Foreskin keratinocyte (primary cell): ENCODE measurements at places on chromosomes 16 and 17.
A peak's percentile ranks its signal among the peaks of the same experiment; 100 is the strongest.

- DNase-seq: no peak
Observed at GRCh38 chr16:21650521-21650920, 1.9 kb downstream of the IGSF6 start.

GRCh38 chr17:3915995-3916696 is at the start of gene P2RX1:
Gene P2RX1, minus strand, starts transcription at chr17:3916465. Its CDS starts 240 bp downstream, at chr17:3916225.
- DNase-seq: no peak

DNA sequence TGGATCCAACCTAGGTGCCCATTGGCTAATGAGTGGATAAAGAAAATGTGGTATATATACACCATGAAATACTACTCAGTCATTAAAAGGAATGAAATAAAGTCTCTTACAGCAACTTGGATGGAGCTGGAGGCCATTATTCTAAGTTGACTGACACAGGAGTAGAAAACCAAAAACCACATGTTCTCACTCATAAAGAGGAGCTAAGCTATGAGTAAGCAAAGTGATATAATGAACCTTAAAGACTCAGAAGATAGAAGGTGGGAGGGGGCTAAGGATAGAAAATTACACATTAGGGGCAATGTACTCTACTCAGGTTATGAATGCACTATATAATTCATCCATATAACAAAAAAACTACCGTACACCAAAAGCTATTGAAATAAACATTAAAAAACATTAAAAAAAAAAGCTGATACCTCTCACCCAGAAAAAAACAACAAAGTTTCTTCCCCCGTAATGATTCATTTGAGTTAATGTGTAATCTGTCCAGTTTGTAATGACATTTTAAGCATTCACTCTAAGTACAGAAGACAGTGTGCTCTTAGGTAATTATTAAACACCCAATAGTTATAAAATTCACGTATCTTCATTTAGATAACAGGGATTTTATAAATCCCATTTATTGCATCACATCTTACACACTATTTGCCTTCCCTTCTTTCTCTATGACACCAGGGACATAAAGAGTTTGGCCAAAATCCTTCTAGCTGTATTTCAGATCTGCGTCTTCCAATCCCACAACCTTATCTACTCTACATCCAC is 941.5 kb downstream of the CDH11 start:
- no peak for DNase-seq

GRCh38 chr17:78418326-78419026 is 40.0 kb downstream of the PGS1 start:
- no peak for DNase-seq

- no peak for DNase-seq
Observed at GRCh38 chr16:17526956-17527937, 56.5 kb upstream of the XYLT1 start.

DNA sequence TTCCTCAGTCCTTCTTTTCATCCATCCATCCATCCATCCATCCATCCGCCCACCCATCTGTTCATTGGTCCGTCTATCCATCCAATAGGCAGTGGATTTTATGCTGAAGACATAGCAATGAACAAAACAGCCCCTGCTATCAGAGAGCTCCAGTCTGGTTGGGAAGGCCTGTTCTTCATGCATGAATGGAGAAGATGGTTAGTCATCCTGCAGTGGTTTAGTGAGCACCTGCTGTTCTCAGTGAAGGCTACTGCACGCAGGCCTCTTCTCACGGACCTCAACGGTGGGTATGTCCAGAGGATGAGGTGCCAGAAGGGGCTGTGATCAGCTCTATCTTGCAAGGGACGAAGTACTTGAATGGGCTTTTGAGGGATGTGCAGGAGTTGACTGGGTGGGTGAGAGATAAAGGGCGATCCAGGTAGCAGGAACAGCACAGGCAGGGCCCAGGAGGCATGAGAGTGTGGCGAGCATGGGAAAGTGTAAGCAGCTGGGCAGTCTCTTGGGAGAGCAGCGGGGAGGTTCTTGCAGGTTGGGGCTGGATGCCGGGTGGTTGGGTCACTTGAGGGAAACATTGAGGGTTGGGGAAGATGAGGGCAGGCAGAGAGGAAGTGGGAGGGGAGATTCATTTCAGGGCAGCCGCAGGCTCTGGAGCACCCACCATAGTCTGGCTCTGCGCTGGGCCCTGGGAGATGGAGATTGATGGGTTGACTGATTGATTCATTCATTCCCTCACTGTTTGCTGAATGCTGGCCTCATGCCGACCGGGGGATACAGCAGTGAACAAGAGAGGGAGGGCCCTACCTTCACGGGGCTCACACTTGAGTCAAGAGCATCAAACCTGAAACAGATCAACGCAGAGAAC is 115.0 kb upstream of the CIBAR2 start:
- DNase-seq: no peak

GRCh38 chr17:75155191-75155601 is 884 bp upstream of the JPT1 start:
- DNase-seq: peak; percentile 93

GRCh38 chr16:80258407-80258806 is 282.4 kb upstream of the DYNLRB2 start:
- DNase-seq: no peak

DNA sequence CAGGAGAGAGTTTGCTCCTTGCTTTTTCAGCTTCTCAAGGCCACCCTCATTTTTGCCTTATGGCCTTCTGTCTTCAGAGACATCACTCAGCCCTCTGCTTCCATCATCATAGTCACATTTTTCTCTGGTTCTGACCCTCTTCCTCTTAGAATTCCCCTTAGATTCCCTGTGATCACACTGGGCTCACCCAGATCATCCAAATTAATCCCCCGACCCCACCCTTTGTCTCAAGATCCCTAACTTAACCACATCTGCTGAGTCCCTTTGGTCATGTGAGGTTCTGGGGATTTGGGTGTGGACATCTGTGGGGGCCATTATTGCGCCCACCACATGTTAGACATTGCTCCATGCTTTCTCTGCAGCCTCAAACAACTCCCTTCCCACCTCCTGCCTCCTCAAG is 323.4 kb downstream of the CPPED1 start:
- no peak for DNase-seq

DNA sequence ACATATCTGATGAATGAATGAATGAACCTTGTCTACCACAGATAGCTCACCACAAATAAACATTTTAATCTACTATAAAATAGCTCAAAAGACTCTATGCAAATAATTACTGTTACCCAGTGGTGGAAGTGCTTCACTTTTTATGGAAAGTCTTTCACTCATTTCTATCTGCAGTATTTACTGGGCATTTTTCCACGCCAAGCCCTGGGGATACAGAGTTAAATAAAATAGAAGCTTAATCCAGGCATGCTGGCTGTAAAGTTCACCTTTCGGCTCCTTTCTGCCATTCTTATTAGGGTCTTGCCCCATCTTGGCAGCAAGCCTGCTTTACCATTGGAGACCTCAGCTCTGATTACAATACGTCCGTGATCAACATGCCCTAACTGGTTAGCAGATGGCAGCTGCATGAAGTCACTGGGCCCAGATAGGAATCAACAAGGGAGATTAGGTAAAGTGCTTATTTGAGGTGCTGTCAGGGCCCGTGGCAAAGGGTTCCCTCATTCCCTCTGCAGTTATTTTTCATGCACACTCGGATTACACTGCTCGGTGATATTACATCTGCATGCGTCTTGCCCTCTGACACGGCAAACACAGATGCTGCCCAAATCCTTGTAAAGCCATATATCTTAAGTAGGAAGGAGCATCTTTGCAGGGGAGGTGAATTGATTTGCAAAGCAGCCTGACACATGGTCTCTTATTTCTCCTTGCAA is 648.9 kb downstream of the WWOX start:
- peak; percentile 83 for DNase-seq

GRCh38 chr16:4987580-4988374 is 29.6 kb downstream of the SEC14L5 start:
- DNase-seq: no peak

DNA sequence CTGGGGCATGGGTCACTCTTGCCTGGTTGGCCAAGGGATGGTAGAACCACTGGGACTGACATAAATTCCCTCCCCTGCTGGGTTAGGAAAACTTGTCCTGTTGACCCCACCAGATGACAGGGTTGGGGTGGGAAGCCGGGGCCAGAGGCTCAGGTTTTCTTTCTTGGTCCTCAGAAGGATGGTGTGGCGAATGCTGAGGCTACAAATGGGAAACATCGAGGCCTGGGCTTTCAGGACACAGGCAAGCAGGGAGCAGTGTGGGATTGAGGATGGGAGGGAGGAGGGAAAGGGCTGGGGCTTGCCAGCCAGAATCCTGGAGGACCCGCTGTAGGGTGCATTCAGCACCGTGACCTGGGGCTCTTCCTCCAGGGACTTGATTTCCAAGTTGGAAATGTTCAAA is 14.5 kb upstream of the PLEKHG4 start:
- DNase-seq: no peak

- no peak for DNase-seq
Observed at GRCh38 chr17:57366558-57367351, 110.4 kb downstream of the MSI2 start.

DNA sequence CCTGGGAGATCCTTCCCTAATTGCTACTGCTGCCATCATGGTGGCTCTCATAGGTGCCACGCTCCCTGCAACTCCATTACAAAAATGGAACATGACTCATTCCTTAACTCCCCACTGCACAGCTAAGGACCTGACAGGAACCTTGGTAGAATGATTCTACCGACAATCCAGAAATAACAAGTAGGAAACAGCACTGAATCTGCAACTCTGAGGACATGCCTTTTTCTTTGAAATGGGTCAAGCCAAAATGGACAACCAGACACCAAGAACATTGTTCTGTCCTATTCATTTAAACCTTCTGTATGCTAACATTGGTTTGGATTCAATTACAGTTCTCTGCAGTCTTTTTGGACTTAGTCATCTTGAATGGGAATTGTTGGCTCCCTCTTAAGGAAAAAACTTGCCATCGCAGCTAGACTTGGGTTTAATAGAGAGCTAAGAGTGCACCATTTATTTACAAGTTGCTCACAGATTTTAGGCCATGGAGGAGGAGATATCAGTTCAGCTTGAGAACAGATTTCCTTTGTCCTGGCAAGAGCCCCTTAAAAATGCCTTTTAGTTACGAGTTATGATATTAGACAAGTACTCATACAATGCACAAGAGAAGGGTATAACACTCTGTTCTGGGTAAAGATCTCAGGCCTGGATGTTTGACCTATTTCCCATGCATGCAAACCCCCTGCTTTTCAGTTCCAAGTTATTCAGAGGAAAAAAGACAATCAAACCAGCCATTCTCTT is 20.9 kb upstream of the NSRP1 start:
- DNase-seq: peak; percentile 36

GRCh38 chr17:8954339-8954738 is 11.2 kb downstream of the PIK3R5 start:
- DNase-seq: no peak

- no peak for DNase-seq
Observed at GRCh38 chr17:29094101-29094708, 51.3 kb downstream of the PIPOX start.

GRCh38 chr17:36128411-36128978 is 24.9 kb downstream of the CCL4 start:
- no peak for DNase-seq

- no peak for DNase-seq
Observed at GRCh38 chr17:489758-490329, 137.2 kb upstream of the RPH3AL start.

DNA sequence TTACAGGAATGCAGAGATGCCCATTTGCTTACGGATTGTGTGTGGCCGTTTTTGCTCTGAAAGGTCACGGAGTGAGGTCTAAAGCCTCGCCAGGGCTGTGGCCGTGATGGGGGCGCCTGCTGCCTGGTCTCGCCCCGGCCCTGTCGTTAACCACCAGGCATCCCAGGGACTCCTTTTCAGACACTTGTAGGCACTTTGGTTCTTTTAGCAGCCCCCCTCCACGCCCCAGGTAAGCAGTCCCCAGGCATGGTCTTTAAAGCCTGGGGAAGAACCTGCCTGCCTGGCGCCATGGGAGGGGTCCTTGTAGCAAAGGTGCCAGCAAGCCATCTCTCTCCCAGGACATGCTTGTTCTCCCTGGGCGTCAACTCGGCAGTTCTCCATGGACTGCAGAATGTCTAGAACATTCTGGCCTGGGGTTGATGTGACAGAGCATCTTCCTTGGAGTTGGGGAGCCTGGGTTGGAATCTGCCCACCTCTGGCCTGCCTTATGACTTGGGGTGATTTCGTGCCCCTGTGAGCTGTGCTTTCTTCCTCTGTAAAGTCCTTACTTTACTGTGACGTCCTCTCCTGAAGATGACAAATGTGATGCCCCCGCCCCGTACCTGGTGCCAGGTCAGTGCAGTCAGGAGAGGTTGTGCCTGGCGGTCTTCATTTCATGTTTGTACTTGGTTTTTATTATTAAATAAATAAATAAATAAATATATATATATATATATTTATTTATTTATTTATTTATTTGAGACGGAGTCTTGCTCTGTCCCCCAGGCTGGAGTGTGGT is 5.4 kb downstream of the KCTD5 start:
- no peak for DNase-seq

DNA sequence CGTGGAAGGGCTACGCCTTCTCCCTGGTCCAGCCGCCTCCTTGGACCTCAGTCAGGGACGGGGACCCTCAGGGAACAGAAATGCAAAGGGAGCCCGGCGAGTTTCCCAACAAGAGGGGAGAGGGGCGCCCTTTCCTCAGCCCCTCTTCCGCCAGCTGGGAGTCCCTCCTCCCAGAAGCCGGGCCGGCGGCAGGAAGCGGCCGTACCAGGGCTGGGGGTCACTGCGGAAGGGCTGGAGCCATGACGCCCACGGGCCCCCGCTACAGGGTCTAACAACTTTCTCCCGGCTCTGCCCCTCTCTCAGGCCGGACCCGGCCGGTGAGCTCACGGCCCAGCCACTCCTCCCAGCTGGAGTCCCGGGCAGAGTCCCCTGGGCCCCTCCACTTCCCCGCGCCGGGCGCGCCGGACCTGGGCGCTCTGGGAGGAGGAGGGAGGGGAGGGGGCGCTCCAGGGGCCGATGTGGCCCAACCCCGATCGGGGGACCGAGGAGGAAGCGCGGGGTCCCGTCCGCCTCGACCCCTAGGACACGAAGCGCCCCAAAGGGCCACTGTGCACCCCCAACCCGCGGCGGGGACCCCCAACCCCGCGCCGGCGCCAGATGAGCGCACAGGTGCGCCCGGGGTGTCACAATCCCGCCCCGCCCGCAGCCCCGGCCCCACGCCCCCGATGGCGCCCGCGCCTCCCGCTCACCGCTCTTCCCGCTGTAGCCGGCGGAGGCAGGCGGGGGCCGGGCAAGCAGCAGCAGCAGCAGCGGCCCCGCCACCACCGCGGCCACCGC is 578 bp downstream of the PGAP6 start:
- DNase-seq: no peak

GRCh38 chr16:88456356-88457292 is 3.5 kb downstream of the ZFPM1 start:
- no peak for DNase-seq
